ENCODE measurements at places on chromosomes 1 and 21.

DNA sequence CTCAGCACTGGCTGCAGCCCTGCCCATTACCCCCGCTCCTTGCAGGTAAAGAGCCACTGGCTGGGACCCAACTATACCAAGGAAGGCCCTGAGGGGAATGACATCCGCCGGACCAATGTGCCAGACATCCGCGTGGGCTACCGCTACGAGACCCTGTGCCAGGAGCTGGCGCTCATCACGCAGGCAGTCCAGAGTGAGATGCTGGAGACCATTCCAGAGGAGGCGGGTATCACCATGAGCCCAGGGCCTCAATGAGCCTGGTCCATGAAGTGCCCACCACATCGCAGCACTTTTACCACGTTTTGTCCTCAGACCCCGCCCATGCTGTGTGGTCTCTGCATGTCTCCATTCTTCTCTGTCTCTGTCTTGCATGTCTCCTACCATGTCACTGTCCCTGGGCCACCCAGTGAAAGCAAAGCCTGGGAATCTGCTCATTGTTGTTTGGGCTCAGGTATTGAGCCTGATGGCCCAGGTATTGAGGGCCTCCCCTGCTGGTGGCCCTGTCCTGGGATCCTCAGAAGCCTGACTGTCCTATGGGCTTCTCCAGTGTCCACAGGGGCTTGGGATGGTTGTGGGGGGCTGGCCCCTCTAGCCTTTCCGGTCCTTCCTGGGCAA, 11.4 kb downstream of the AMPD2 start:
- no peak for DNase-seq

GRCh38 chr1:226632922-226633351, 84.4 kb downstream of the STUM start:
- no peak for DNase-seq

DNA sequence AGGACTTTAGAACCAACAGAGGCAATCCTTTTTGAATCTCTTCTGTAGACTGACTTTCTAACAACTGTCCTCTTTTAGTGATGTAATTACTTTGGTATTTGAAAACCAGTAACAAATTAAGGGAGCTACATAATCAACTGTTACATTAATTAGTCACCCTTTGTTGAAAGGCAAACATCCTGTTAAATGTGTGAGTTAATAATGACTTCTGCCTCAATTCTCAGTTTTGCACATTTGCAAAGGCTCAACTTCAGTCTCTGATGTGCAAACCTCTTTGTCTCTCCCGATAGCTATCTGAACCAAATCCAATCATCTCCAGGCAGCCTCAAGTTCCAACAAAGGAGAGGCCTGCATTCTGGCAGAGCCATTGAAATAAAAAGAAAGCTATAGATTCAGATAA, 135.4 kb upstream of the C8B start:
- DNase-seq, result no peak

DNA sequence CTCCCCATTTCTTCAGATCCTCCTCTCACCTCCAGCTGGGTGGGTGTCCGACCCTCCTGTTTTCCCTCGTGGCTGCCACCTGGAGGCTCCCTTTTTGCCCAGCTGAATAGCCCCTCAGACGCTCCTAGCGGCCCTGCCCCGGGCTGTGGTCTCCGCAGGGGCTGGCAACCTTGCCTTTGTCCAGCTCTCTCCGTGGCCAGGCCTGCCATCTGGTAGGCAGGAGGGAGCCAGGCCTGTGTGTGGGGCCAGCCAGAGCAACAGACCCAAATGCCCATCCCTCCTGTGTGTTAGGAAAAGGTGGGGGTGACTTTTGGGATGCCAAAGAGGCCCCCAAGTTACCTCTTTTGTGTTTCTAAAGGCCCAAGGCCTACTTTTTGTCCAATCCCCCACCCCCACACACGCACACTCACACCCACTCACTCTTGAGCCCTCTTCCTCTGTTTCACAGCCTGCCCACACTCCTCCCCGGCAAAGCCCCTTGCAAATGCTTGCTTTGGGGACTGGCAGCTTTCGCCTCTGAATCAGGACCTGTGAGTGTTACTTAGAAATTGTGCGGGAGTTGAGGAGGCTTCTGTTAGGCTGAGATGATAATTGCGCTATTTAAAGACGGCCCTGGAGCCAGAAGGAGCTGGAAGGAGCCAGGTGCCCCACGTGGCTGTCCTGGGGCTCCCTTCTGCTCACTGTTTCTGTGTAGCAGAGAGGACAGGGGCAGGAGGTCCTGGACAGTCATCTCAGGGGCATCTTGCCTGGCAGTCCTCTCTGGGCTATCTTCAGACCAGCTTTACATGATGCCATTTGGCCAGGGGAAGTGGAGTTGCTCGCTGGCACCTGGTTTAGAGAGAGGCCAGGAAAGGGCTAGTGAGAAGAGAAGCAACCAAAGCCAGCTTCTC, 9.1 kb downstream of the PPFIA4 start:
- no peak for DNase-seq

- DNase-seq, result no peak
Measured at GRCh38 chr21:33971492-33972013, 55.9 kb upstream of the ATP5PO start.
